ENCODE measurements at places on chromosomes 5 and 9.

DNA sequence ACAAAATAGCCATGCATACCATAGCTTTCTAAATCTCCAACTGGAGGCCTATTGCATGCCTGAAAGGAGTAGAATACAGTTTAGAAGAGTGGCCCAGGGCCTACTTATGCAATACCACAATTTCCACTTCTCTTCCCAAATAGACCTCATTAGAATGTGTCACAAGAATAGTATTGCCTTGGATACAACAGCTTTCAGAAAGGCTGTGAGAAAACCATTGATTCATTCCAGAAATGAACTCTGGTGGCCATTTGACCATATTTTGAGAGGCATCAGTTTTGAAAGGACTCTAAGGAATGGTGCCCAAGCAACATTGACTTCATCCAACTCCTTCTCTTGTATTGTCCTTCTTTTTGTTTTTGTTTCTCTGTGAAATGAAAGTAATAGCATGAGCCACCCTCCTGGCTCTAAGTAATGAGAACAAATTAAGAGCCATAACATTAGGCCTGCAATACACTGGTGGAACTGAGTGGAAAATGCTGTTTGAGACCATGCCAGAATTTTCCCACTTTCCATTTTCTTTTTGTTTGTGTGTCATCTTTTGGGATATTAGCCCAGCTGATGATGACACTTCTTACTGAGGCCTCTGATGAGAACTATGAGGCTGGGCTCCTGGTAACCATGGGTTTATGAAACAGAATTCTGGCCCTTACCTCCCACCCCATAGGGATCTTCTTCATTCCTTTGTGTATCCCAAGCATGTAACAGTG lies 90.2 kb downstream of the TMEM174 start:
- peak; percentile 64 for DNase-seq

GRCh38 chr9:87572719-87573118 lies 75.1 kb downstream of the DAPK1 start:
- DNase-seq, result no peak

- DNase-seq, result no peak
Measured at GRCh38 chr5:53482717-53483638, 2.5 kb downstream of the FST start.

DNA sequence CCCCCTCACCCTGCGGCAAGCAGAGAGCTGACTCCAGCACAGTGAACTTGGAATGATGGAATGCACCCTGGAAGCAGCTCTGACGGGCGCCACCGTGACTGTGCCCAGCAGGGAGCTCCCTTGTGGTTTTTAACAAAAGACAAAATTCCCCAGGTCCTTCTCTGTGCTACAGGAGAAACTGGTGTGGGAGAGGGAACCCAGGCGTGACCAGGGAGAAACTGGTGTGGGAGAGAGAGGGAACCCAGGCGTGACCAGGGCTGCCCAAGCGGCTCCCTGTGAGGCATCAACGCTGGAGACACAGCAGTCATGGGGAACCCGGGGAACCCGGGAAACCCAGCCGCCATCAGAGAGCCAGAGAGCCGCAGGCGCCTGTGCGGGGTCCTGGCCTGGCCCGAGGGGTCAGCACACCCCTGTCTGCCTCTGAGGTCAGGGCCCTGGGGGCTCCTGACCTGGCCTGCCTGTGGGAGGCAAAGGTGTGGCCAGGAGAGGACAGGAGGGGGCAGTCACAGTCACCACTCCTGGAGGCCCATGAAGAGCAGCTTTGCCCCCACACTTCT lies 3.1 kb upstream of the AHRR start:
- no peak for DNase-seq

DNA sequence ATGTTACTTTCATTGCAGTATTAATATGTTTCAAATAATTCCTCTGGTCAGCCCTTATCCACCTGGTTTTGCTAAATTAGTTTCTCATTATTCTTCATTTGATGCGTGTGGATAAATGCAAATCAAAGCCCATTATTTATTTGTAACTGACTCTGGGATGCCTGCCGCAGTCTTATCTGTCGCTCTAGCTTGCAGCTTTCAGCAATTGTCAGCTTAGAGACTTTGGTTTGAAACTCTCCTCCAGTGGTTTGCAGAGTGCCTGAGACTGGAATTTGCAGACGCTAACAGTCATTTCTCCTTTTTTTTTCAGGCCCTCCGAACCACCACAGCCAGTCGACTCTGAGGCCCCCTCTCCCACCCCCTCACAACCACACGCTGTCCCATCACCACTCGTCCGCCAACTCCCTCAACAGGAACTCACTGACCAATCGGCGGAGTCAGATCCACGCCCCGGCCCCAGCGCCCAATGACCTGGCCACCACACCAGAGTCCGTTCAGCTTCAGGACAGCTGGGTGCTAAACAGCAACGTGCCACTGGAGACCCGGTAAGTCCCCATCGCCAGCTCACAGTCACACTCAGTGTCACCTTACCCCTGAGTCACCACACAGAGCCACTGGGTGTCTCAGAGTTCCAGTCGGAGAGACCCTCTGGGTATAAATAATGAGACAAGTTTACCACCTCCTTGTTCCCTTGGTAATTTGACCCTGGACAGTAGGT lies 339.0 kb upstream of the WWC1 start:
- DNase-seq, result no peak

DNA sequence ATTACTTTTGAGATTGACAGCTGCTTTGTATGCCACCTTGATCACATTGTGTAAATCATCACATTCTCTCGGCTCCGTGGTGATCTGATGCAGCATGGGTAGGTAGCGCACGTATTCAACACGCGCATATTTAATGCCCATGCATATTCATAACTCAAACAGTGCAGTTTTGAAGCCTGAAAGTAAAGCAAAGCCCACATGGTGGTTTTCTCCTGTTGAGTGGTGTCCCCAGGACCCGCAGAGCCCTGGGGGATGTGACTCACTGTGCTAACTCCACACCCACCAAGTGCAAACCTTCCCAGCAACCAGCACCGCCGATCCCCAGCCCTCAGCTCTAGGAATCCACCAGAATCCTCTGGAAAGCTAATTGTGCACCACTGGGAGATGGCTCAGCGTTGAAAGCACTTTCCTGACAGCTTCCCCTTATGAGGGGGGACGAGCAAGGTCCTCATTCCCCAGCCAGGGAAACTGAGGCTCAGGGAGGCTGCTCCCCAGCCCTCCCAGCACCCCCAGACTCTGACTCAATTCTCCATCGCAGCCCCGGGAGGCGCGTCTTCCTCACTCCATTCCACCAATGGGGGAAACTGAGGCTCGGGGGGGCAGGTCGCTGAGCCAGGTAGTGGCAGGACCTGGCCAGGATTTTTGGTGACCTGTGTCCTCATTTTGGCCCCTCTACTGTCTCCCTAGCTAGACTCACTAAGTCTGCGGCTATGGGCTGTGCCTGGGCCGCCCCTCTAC lies 46.4 kb downstream of the SARDH start:
- no peak for DNase-seq

DNA sequence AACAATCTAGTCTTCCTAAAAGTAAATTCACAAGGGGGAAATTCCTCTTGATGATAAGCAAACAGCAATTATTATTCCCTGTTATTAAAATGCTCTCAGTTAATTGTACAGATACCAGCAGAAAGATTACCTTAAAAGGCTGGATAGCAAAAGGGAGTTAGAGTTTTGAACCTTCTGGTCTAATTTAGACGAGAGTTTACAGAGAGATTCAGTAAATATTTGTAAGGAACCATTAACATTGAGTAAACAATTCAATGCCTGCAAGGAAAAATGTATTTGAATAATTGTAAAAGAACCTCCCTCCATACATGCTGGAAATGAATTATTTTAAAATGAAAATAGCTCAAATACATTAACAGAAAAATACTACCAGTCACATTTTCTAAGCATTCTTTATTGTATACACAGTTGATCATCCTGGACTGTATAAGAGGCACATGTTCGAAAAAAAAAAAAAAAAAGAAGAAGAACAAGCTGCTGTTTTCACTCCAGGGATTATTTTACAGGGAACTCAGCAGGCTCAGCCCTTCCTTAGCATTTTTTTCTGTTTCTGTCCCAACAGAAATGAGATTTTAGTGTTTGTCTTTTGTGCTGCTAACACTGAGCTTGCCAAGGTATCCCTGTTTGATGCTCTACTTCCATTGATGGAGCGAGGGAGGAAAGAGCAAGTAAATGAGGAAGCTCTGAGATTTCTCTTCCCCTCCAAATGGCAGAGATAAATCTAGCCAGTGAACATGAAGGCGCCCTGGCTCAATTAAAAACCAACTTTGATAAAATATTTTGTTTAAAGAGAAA lies 141.1 kb downstream of the ENC1 start:
- no peak for DNase-seq

DNA sequence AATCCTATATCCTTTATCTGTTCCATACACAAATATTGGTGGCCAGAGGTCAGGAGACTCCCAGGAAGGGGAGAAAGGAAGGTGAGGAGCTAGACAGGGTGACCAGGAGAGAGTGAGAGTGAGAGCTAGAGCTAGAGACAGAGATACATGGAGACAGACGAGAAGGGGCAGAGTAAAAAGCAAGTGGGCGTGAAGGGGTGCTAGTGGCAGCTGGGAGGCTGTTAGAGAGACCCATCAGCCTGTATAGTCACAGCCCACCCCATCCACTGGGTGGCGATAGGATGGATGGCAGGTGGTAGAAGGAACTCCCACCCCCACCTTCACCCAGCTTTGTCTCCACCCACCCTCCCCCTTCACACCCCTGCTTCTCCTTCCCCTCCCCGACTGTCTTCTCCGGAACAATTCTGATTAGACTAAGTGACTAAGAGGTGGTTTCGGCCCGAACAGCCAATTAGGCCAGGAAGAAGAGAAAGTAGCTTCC lies 32.8 kb downstream of the PCDH1 start:
- no peak for DNase-seq

GRCh38 chr5:125276096-125276495 lies 529.7 kb upstream of the ZNF608 start:
- DNase-seq, result no peak

GRCh38 chr9:13113216-13113615 lies 166.3 kb downstream of the MPDZ start:
- no peak for DNase-seq

GRCh38 chr9:137972355-137972987 lies 94.9 kb downstream of the CACNA1B start:
- DNase-seq, result no peak

- no peak for DNase-seq
Measured at GRCh38 chr9:131625790-131626670, 80.7 kb downstream of the PRRT1B start.

- DNase-seq, result no peak
Measured at GRCh38 chr9:137241490-137242268, 592 bp downstream of the TUBB4B start.

DNA sequence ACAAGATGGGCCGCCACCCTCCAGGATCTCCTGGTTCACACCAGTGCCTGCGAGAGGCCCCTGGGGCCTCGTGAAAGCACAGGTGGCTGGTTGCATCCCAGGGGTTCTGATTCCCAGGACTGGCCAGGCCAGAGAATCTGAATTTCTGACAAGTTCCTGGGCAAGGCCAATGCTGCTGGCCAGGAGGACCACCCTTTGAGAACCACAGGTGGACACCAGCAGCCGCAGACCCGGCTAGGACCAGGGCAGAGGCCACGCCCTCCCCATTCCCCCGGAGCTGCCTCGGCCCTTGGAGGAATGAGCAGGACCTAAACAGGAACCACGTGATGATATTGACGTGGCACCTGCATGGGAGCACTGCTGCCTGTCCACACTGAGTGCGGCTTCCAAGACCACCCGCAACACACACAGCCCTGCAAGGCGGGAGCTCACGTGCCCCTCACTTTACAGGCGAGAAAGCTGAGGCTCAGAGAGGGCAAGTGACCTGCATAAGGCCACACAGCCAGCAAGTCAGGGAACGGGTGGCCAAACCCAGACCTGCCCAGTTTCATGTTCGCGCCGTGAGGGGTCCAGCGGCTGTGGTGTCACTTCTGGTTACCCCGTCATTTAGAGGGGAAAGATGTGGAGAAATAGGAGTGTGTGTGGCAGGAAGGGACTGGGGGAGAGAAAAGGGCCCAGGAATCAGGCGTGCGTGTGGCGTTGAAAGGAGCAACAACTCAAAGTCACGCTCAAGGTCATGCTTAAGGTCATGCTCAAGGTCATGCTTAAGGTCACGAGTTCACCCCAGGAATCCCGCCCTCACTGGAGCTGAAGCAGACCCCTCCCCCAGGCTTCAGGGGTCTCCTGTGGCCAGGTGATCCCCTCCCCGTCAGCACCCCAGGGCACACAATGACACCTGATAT lies 105.9 kb upstream of the IER5L start:
- no peak for DNase-seq

GRCh38 chr5:77418162-77418561 lies 74.0 kb downstream of the WDR41 start:
- peak; percentile 29 for DNase-seq

DNA sequence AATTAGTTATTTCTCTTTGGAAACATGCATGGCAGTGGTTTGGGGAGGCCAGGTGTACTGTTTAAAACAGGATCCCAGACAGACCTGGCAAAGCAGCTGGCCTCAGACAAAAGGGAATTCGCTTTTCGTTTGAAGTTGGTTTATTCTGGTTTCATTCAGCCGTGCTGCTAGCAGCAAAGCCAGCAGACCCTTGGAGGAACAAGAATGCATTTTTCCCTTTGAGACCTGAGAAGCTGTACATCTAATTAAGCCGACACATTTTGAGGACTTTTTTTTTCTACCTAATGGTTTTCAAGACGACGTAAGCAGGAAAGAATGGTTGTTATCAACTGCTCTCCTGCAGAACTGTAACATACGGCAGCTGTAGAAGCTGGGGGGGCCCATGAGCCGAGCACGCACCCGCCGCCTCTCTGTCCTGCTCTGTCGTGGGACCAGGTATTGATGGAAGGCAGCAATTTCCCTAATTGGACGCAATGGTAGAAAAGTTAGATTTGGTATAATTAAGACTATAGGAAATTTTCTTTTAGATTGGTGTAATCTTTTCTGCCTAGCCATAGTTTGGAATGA lies 13.6 kb downstream of the PLEKHG4B start:
- no peak for DNase-seq

DNA sequence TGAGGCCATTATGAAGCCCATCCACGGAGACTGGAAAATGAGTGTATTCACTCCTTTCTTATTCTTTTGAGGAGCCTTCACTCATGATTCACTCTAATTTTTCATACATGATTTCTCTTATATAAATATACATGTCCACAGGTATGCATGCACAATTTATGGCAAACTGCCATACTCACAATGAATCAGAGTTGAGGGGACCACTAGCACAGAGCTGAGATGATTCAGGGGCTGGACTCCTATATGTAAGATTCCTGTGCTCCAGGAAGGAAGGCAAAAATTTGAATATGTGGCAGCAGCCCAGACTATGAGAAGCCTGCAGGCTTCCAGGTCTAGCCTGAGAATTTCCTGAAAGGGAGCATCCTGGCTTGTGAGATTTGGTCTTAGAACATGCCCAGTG lies 484.6 kb downstream of the PRELID2 start:
- no peak for DNase-seq

- DNase-seq, result no peak
Measured at GRCh38 chr5:135178476-135179155, 144.6 kb upstream of the PITX1 start.

DNA sequence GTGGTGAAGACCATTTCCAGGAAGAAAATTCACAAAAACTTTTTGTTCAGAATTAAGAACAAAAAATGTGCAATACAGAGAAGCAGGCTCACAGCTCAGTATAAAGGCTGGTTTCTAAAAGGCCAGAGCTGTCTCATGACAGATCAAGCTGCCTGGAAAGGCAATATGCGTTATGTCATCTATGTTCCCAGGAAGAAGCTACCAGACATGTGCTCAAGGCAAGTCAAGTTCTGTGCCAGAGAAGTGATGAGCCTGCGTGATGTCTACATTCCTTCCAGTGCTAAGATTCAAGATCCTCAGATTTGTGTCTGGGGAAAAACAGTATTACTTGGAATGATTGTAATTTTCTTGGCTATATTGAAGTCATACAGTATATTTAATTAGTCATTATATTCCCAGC lies 104.3 kb downstream of the PDE4D start:
- DNase-seq, result no peak

- DNase-seq, result no peak
Measured at GRCh38 chr5:143890487-143890886, 78.5 kb downstream of the HMHB1 start.

- DNase-seq, result no peak
Measured at GRCh38 chr9:106405871-106406435, 457.0 kb upstream of the ZNF462 start.
